Tibial nerve (tissue), 4 donors: ENCODE measurements at places on chromosomes 4 and X. TPM values are rescaled to one million over a fixed set of nuclear protein-coding genes. Genes with fewer than 3 reads are reported as not detected.

The SPANXA1 gene
- total RNA-seq: not detected

The CPLX1 gene
- 2.4 TPM for total RNA-seq

The KDR gene
- total RNA-seq: 28.8 TPM

The SLITRK2 gene
- total RNA-seq: 6.1 TPM

The GRID2 gene
- total RNA-seq: not detected

The RHOXF2B gene
- total RNA-seq: not detected

The LRPAP1 gene
- 68.1 TPM for total RNA-seq

The CLDN22 gene
- total RNA-seq: not detected

The ZAR1 gene
- not detected for total RNA-seq

The TEX13B gene
- total RNA-seq: not detected

The LRCH2 gene
- total RNA-seq: 3.3 TPM

The STPG2 gene
- 2.4 TPM for total RNA-seq

The TRIML1 gene
- total RNA-seq: not detected

The MAGEA8 gene
- not detected for total RNA-seq

The KLKB1 gene
- 0.98 TPM for total RNA-seq

The PASD1 gene
- not detected for total RNA-seq

The HAUS3 gene
- 15.3 TPM for total RNA-seq

The TLR10 gene
- 0.22 TPM for total RNA-seq

The CASP3 gene
- total RNA-seq: 7.6 TPM

The ABLIM2 gene
- total RNA-seq: 125 TPM

The SSX1 gene
- total RNA-seq: not detected

The EVC gene
- 89.8 TPM for total RNA-seq

The CSN1S1 gene
- total RNA-seq: not detected

The POU4F2 gene
- not detected for total RNA-seq

The SPANXD gene
- total RNA-seq: not detected

The ODAPH gene
- total RNA-seq: not detected

The DRP2 gene
- total RNA-seq: 207 TPM

The NDST3 gene
- total RNA-seq: 11.6 TPM

The ATP1B4 gene
- total RNA-seq: not detected

The CSAG1 gene
- not detected for total RNA-seq

The DUX4 gene
- not detected for total RNA-seq

The FRG2 gene
- total RNA-seq: not detected

The H2AZ1 gene
- 77.1 TPM for total RNA-seq

The PDCL2 gene
- total RNA-seq: not detected

The STX18 gene
- 37.5 TPM for total RNA-seq

The GK2 gene
- not detected for total RNA-seq

The NDUFA1 gene
- 39.9 TPM for total RNA-seq

The ZDHHC15 gene
- total RNA-seq: 4.4 TPM

The CXCL11 gene
- total RNA-seq: not detected

The ASB12 gene
- not detected for total RNA-seq
